ENCODE measurements at places on chromosomes 5 and 9.
A peak's percentile ranks its signal among the peaks of the same experiment; 100 is the strongest.

DNA sequence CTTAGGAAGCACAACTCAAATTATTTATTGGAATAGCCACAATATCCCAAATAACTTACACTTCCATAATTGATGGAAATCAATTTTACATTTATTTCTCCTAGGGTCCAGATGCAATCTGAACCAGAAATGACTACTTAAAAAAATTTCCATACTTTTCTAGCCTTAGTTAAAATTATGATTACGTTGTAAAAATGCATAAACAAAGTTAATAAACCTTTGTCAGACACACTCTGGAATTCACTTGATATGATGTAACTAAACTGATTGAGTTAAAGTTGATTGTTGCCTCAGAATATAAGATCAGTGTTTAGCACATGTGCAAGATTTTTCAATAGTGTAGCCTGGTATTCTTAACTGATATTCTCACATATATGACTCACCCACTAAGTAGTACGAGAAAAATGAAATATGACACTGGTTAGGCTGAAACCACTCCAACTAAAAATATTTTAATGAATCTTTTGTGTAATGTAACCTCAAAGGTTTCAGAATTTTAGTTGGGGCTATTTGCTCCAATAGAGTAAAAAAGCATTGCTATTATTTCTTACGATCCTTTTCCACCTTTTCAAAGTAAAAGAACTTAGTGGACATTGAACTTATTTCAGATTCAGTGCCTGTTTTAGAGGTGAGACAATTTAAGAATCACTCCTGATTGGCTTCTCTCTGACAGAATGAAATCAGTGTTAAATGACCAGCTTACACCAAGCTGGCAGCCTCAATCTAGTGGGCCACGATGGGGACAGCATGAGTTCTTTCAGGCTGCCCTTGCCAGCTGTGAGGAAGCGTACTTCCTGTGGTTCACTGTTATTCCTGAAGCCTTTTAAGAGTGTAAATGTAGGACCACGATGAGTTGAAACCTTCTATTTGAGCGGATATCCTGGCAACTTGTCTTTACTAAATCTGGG is 277.2 kb upstream of the CDH9 start:
- no peak overlapping the region for H3K4me3 ChIP-seq
- H3K36me3 ChIP-seq: no peaks in the 10 kb centered on the region
- H3K4me1 ChIP-seq: no peaks in the 10 kb centered on the region
- no peaks in the 10 kb centered on the region for H3K27me3 ChIP-seq
- no peak overlapping the region for H3K27ac ChIP-seq
- DNase-seq: no peak

GRCh38 chr5:178411083-178411482 is 178.5 kb upstream of the PHYKPL start:
- no peaks in the 10 kb centered on the region for H3K27me3 ChIP-seq
- DNase-seq: no peak
- no peak overlapping the region for H3K27ac ChIP-seq
- H3K4me1 ChIP-seq: no peaks in the 10 kb centered on the region
- H3K4me3 ChIP-seq: no peak overlapping the region
- H3K36me3 ChIP-seq: no peaks in the 10 kb centered on the region

GRCh38 chr9:76302947-76303550 is 91.2 kb downstream of the RFK start:
- no peaks in the 10 kb centered on the region for H3K36me3 ChIP-seq
- H3K27me3 ChIP-seq: no peaks in the 10 kb centered on the region
- no peak for DNase-seq
- H3K4me1 ChIP-seq: peaks cover 4% of the 10 kb centered on the region

GRCh38 chr9:1522219-1522767 is 472.1 kb downstream of the DMRT2 start:
- H3K27me3 ChIP-seq: no peaks in the 10 kb centered on the region
- H3K4me1 ChIP-seq: no peaks in the 10 kb centered on the region
- no peaks in the 10 kb centered on the region for H3K36me3 ChIP-seq

DNA sequence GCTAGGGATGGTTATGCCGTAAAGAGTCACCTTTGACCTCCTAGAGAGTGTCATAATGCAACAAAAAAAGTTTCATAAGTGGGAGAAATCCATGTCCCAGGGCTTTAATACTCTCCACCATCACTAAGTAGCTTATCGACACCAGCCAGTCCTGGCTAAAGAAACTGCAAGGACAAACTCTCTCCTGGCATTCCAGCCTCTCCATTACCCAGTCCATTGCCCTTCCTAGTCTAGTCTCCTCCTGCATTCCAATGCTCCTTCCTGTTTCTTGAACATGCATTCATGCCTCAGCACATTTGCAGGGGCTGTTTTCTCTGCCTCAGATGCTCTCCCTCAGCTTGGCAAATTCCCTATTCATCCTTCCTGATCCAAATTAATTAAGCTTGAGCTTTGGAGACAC is 364.1 kb downstream of the BRINP1 start:
- H3K27me3 ChIP-seq: no peaks in the 10 kb centered on the region
- H3K4me3 ChIP-seq: no peak overlapping the region
- no peak overlapping the region for H3K27ac ChIP-seq
- DNase-seq: no peak
- no peaks in the 10 kb centered on the region for H3K4me1 ChIP-seq
- no peaks in the 10 kb centered on the region for H3K36me3 ChIP-seq

DNA sequence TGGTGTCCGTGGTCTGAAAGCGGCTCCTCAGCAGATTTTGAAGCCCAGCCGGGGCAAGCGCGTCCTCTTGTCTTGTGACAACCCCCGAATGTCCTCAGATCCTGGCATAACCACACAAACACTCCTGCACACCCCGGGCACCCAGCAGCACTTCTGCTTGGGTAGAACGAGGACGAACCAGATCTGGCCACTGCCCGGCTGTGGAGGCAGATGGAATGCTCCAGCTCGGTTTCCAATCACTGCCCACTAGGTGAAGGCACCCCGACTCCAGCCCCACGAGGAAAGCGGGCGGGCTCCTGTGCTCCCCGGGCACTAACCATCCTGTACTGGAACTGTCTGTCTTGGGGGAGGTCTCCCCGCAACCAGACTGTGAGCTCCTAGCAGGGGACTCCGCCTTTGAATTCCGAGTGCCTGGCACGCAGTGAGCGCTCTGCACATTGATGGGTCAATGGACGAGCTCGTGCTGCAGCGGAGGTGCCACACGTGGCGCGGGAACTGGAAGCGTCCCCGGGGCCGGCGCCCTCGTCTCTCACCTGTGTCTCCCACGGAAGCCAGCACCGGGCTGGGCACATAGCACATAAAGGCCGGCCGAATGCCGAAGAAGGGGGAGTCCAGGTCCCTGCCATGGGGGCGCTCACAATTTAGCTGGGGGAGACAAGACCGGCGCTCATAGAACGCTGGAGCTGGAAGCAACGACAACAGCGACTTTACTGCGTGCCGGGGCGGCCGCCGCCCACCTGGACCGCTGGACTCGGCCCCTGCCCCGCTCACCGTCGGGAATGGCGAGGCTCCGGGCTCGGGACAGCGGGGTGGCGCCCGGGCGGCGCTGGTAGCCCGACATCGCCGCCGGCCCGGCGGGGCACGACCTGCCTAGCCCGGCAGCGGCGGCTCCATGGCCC is 608 bp downstream of the ENTR1 start:
- H3K36me3 ChIP-seq: peaks cover 30% of the 10 kb centered on the region
- H3K4me3 ChIP-seq: peak overlapping the region; percentile 55
- no peaks in the 10 kb centered on the region for H3K27me3 ChIP-seq
- DNase-seq: peak; percentile 29
- H3K27ac ChIP-seq: peak overlapping the region; percentile 51
- peaks cover 13% of the 10 kb centered on the region for H3K4me1 ChIP-seq

DNA sequence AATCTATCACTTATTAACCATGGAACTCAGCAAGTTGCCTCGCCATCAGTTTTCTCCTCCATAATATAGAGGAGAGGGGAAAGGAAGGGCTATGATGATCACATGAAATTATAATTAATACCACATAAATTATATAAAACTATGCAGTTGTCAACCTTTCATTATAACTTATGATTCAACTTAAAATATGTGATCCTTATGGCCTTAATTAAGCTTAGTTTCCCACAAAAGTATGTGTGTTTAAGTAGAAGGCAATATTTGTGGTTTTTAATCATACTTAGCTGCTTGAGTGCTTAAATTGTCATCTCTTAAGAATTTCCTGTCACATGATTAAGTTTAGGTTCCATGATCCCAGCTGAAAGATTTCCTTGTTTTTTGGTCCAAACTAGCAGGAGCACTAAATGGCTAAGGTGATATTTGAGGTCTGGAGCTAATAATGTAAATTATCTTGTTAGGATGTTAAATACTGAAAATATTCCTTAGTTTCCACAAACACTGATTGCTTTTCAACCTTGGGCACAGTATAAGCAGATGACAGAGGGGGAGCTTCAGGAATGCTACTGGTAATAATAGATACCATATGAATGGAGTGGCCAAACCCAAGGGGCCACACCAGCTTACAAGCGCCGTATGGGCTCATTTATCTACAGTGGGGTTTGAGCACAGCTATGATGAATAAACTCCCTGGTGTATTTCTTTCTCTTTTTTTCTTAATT is 26.4 kb upstream of the F2R start:
- H3K4me3 ChIP-seq: no peak overlapping the region
- peaks cover 7% of the 10 kb centered on the region for H3K36me3 ChIP-seq
- H3K27ac ChIP-seq: no peak overlapping the region
- no peaks in the 10 kb centered on the region for H3K4me1 ChIP-seq

DNA sequence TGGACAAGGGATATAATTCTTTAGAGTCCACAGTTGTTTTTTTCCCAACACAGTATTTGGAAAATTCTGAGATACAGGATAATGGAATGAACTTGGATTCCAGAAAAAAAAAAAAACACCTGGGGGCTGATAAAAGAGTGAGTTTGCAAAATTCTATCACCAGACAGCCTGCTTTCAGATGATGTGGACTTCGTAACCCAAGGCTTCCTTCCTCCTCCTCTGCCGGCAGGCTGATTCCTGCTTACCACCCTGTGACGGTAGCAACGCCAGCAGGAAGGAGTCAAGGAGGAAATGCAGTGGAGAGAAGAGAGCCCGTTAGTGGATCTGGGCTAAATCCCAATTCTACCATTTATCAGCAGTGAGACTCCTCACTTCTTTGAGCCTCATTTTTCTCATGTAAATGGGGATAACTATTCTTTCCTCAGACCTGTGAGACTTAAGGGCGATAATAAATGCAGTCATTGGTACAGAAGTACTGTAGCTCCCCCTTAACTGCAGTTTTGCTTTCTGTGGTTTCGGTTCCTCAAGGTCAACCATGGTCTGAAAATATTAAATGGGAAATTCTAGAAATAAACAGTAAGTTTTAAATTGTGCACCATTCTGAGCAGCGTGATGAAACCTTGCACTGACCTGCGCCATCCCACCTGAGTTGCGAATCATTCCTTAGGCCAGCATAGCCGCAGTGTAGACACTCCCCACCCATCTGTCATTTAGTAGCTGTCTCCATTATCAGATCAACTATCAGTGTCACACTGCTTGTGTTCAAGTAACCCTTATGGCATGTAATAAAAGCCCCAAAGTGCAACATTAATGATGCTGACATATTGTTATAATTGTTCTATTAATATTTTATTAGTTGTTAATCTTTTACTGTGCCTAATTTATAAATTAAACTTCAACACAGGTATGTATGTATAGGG is 71.4 kb downstream of the DCP2 start:
- no peak overlapping the region for H3K4me3 ChIP-seq
- no peak overlapping the region for H3K27ac ChIP-seq
- no peak for DNase-seq
- no peaks in the 10 kb centered on the region for H3K4me1 ChIP-seq
- H3K27me3 ChIP-seq: no peaks in the 10 kb centered on the region
- no peaks in the 10 kb centered on the region for H3K36me3 ChIP-seq

DNA sequence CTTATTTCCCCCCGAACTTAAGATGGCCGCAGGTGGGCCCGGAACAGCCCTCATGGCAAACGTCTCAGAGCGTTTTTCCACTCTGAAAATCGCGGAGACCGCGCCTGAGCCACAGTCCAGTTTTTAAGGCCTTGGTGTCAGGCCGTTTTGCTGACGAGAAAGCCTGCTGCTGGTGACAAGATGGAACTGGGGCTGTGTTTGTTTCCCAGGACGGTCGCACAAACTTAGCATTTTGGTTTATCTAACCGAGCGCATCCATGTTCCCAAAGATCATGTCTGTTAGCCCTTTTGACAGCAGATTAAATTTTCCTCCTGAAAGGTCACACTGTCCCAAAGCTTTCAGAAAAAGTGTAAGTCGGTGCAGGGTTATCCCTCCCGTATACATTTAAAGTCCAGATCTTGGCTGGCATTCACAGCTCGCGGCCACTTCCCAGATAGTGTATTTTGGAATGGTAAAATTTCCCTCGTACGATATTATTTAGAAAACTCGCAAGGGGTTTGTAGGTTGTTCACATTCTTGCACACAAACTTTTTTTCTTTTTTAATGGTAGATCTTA is 812 bp downstream of the SREK1 start:
- peak overlapping the region; percentile 99 for H3K27ac ChIP-seq
- no peaks in the 10 kb centered on the region for H3K36me3 ChIP-seq
- H3K4me3 ChIP-seq: peak overlapping the region; percentile 74
- no peaks in the 10 kb centered on the region for H3K27me3 ChIP-seq
- H3K4me1 ChIP-seq: no peaks in the 10 kb centered on the region
- no peak for DNase-seq

DNA sequence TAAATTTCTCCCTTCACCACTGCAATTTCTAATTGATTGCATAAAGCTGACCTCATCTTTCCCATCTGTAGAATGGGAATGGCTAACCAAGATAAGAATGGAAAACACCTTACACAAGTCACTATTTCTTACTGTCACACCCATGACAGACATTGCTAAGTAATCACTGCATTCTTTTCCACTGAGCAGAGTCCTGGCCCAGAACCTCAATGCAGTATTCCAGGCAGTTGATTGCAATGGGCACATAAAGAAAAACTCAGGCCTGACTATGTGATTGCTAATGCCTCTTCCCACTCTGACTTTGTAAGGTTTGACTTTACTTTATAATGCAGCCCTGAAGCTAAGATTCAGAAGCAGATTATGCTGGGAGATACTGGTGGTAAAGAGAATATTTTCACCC is 29.3 kb downstream of the TRIM32 start:
- no peaks in the 10 kb centered on the region for H3K4me1 ChIP-seq
- H3K27ac ChIP-seq: no peak overlapping the region
- no peak overlapping the region for H3K4me3 ChIP-seq
- H3K36me3 ChIP-seq: no peaks in the 10 kb centered on the region
- no peak for DNase-seq
- no peaks in the 10 kb centered on the region for H3K27me3 ChIP-seq

- H3K27ac ChIP-seq: no peak overlapping the region
- no peak for DNase-seq
- H3K4me1 ChIP-seq: no peaks in the 10 kb centered on the region
- H3K27me3 ChIP-seq: no peaks in the 10 kb centered on the region
Measured at GRCh38 chr5:17005107-17005828, 69.2 kb upstream of the MYO10 start.

DNA sequence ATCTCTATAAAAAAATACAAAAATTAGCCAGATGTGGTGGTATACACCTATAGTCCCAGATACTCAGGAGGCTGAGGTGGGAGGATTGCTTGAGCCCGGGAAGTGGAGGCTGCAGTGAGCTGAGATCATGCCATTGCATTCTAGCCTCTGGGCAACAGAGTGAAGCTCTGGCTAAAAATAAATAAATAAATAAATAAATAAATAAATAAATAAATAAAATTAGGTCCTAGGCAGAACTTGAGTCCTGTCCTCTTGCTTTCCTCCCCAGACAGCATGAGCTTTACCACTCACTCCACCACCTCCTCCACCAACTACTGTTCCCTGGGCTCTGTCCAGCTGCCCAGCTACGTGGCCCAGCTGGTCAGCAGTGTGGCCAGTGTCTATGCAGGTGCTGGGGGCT is 31.6 kb upstream of the SPZ1 start:
- no peak for DNase-seq
- no peaks in the 10 kb centered on the region for H3K27me3 ChIP-seq
- no peaks in the 10 kb centered on the region for H3K36me3 ChIP-seq
- no peak overlapping the region for H3K4me3 ChIP-seq

- no peaks in the 10 kb centered on the region for H3K4me1 ChIP-seq
- no peaks in the 10 kb centered on the region for H3K27me3 ChIP-seq
- no peak for DNase-seq
- H3K27ac ChIP-seq: no peak overlapping the region
Measured at GRCh38 chr5:1545805-1546355, 22.1 kb upstream of the LPCAT1 start.

Measured in pancreas (tissue), 10 donors.